T-helper 17 cell (primary cell): ENCODE measurements at places on chromosomes 7 and 10.

DNA sequence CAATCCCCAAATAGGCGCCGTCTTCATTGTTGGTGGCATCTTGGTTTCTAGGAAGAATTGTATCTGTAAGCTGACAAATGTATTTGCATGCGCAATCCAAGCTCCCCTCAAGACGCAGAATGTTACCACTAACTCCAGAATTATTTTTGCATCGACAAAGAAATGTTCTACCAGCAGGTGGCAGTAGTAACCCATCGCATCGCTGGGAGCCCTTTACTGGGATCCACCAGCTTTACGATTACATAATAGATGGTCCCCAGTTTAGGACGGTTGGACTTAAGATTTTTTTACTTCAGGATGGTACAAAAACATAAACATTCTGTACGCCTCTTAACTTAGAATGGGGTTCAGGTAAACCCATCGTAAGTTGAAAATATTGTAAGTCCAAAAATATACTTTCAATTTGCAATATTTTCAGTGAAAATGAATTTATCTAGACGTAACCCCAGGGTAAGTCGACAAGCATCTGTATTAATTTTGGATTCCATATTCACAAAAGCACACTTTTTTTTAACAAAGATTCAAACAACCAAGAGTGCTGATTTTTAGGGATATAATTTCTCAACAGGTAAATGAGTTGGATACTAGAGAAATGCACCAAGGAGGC, 114.0 kb upstream of the COBL start:
- DNase-seq = no peak

GRCh38 chr7:29139191-29139590, 7.1 kb downstream of the CPVL start:
- DNase-seq = no peak

DNA sequence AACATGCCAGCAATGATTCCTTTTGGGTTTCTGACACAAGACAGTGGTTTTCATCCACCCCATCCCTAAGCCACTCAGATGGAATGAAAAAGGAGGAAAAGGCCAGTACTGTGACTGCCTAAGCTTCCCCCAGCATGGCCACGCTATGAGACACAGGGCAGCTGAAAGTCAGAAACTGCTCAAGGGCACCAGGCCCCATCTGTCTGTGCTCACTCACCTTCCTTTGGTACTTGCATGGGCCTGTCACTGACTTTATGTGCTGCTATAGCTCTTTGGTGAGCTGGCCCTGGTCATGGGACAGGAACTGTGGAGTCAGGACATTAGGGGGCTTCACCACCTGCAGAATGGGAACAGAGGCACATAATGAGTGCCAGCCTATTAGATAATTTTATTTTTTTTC, 21.2 kb upstream of the ACSM6 start:
- no peak for DNase-seq

DNA sequence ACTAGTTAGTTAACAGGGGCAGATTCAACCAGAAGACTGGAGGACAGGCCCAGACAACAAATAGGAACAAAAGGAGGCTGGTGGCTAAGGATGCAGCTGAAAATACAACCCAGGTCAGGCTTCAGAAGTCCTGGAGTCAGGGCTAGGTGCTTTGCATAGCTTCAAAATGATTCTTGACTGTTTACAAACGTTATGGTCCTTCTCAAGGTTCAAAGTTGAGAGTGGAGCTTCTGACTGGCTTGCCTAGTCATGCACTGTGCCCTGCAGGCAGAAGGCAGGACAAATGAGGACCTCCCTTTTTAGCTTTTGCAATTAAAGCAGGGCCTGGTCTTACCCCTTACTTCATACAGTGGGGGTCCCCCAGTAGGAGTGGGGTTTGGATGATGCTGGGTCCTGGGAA, 4.4 kb upstream of the CDH23 start:
- no peak for DNase-seq

DNA sequence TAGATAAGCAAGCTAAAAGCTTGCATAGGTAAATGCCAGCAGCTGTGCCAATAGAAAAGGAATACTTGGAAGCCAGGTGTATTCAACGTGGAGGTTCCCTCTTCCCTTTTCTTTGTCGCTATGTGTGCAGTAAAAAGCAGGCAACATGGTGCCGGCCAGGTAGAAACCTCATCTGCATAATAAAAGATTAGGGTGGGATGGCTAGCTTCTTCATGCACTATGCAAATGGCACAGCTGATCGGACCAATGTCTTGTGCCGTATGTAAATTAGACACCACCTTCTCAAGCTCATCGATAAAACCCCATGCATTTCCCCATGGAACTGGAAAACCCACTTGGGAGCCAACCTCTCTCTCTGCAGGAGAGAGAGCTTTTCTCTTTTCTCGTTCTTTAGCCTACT, 150.9 kb upstream of the FOXK1 start:
- DNase-seq = no peak

GRCh38 chr10:28520346-28520745, 12.6 kb upstream of the WAC start:
- DNase-seq = no peak

DNA sequence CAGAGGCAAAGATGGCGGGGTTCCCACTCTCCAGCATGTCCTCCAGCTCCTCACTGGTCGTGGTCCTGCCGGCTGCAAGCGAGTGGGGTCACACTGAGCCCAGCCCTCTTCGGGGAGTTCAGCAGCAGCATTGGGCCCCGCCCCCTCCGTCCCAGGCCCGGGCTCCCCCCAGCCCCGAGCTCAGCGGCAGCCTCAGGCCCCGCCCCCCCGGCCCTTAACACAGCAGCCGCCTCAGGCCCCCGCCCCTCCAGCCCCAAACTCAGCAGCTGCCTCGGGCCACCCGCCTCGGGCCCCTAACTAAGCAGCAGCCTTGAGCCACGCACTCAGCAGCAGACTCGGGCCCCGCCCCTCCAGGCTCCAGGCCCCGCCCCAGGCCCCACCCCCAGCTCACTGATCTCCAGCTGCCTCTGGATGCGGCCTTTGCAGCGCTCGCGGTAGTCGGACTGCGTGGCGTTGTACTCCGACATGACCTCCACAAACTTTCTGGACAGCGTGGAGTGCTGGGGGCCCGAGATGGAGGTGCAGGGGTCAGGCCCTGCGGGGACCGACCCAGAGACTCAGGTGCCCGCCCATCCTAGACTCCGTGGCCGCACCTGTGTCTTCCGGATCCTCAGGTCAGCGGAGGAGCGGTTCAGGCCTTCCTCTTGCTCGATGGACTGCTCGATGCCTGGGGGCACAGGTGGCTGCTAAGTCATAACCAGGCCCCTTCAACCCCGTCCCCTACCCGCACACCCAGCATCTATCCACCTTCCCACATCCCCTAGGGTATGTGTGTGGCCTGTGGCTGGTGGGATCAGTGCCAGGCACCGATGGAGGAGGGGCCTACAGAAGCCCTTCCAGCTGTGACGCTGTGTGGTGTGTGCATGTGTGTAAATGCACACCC, 15.5 kb downstream of the STX1A start:
- no peak for DNase-seq

DNA sequence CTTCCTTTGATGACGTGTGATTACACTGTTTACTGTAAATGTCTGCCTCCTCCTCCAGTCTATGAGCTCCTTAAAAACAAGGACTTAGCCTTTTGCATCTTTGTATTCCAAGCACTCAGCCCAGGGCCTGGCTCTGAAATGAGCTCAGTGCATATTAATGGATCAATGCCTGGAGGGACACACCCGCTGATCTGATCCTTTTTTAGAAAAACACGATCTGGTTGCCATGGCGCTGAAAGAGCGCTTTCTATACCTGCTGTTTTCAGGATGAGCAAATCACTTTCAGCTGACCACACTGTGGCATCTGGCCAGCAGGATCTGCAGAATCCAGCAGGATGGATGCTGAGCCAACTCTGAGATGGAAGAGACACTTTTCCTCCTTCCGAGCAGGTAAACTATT, 37.8 kb upstream of the GARS1 start:
- DNase-seq = no peak

DNA sequence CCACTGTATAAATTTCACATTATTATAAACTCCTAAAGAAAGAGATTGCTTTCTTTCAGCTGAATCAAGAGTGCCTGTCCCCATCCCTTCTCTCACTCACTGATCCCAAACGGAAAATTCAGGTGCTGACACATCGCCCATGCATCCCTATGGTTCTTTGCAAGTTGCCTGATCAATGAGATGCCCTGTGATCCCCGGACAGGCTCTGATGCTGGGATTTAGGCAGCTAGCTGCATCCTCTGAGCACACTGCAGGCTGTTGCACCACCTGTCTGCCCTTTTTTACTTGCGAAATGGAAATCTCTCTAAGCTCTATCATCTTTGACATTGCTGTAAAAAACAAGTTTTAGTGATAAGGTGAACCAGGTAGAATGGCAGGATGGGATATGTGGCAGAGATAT, 456.5 kb downstream of the GATA3 start:
- no peak for DNase-seq

DNA sequence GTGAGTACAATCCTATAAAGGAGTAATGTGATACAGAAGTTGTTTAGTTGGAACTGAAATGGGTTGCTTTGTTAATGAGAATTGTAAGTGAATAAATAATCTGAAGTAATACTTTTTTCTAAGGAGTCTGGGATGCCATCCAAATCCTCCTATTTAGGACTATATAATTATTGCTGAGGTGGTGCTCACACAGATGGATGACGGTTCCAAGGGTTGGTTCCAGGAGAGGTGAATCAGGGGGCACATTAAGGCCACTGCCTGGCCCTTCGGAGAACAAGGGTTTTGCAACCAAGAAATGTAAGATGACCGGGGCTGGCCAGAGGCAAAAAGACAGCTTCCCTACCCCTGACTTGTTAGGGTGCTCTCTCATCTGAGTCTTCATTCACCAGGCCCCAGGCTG, 352.7 kb downstream of the PHTF2 start:
- no peak for DNase-seq

DNA sequence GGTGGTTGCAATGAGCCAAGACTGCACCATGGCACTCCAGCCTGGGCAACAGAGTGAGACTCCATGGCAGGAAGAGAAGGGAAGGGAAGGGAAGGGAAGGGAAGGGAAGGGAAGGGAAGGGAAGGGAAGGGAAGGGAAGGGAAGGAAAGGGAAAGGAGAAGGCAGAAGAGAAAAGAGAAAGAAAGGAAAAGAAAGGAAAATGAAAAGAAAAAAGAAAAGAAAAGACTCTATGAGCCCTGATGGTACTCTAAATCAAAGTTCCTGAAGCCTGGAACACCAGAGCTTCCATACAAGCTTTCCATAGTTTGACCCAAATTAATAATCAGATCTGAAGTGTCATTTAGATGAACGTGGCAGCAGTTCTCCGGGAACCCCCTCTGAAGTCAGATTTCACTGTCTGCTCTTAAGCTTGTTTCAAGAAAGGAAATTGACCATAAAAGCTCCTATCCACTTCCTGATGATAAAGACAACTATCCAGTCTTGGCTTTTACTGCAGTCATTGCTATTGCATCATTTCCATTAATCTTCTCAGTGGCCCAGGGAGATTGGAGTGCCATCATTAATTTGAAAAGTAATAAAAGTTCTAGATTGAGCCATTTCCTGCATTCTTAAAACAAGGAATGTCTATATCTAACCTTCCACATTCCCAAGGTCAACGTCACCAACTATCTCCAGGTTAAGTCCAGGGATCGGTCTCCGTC, 44.2 kb upstream of the FRMD4A start:
- DNase-seq = no peak

DNA sequence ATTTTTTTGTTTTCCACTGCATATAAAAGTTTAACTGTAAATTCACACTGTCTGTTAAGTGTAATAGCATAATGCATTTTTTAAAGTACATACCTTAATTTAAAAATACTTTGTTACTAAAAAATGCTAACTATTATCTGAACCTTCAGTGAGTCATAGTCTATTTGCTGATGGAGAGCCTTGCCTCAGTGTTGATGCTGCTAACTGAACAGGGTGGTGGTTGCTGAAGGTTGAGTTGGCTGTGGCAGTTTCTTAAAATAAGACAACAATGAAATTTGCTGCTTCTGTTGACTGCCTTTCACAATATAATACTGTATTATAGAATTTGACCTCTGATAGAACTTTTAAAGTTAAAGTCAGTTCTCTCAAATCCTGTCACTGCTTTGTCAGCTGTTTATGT, 72.3 kb upstream of the GATAD1 start:
- DNase-seq = no peak

DNA sequence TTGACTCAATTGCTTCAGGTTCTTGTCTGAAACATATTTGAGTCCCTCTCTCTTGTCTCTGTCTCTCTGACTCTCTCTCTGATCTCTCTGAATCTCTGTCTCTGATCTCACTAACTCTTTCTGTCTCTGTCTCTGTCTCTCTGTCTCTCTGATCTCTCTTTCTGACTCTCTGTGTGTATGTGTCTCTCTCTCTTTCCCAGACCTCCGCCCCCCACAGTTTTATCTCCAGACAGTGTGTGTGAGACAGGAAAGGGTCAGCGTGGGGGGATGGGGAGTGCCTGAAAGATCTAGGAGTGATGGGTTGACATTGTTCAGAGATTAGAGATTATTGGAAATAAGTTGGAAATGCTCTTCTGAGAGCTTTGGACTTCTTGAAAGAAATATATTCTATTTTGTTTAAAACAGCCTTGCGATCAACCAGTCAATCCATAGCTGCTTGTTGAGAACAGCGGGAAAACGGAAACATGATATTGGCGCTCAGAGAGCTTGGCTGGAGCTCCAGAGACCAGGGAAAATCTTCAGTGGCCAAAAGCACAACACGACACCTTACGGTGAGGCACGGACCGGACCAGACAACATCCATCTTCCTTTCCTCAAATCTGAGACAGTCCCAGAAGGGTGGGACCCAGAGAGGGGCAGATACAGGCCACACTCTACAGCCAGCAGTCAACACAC, 35.5 kb downstream of the CALML3 start:
- DNase-seq = no peak

DNA sequence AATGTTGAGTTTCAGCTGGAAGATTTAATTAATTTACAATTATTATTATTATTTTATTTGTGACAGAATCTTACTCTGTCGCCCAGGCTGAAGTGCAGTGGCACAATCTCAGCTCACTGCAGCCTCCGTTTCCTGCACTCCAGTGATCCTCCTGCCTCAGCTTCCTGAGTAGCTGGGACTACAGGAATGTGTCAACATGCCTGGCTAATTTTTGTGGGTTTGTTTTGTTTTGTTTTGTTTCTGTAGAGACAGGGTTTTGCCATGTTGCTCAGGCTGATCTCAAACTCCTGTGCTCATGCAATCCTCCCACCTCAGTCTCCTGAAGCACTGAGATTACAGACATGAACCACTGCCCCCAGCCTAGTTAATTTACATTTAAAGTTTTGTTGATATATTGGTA, 93.8 kb upstream of the MEOX2 start:
- DNase-seq = no peak

DNA sequence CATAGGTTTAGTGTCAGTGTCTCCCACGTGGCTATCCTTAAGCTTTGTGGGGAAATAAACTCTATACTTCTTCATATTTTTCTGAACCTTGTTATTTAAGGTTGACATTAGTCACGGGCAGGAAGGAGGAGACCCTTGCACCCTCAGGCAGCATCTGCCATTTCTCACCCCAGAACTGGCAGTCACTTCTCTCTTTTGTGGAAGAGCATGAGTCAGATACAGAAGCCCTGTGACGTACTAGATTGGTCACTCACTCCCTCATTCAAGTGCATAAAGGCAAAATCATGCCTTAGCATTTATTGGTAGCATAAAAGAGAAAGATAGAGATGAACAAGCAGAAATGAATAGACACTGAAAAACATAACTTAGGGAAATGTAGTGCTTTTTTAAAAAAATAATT, 206.0 kb upstream of the MDFIC start:
- DNase-seq = no peak
